ENCODE measurements at places on chromosomes 11 and 22.

DNA sequence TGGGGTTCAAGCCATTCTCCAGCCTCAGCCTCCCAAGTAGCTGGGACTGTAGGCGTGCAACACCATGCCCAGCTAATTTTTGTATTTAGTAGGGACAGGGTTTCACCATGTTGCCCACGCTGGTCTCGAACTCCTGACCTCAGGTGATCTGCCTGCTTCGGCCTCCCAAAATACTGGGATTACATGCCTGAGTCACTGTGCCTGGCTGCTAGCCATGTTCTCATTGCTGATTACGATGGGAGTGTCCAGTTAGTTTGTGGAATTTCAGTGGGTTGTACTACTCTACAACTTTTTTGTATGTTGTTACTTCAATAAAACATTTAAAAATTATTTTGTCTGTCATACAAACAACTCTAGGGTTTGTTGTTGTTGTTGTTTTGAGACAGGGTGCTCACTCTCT, 4.8 kb upstream of the VPS11 start:
- H3K36me3 ChIP-seq: no peaks in the 10 kb centered on the region
- H3K4me3 ChIP-seq: no peak overlapping the region
- H3K27me3 ChIP-seq: no peaks in the 10 kb centered on the region
- peaks cover 25% of the 10 kb centered on the region for H3K4me1 ChIP-seq
- no peak for DNase-seq

- H3K4me1 ChIP-seq: no peaks in the 10 kb centered on the region
- no peak for DNase-seq
- no peak overlapping the region for H3K4me3 ChIP-seq
- no peaks in the 10 kb centered on the region for H3K27me3 ChIP-seq
- no peak overlapping the region for H3K27ac ChIP-seq
Measured at GRCh38 chr11:78669249-78669648, 94.6 kb upstream of the NARS2 start.

DNA sequence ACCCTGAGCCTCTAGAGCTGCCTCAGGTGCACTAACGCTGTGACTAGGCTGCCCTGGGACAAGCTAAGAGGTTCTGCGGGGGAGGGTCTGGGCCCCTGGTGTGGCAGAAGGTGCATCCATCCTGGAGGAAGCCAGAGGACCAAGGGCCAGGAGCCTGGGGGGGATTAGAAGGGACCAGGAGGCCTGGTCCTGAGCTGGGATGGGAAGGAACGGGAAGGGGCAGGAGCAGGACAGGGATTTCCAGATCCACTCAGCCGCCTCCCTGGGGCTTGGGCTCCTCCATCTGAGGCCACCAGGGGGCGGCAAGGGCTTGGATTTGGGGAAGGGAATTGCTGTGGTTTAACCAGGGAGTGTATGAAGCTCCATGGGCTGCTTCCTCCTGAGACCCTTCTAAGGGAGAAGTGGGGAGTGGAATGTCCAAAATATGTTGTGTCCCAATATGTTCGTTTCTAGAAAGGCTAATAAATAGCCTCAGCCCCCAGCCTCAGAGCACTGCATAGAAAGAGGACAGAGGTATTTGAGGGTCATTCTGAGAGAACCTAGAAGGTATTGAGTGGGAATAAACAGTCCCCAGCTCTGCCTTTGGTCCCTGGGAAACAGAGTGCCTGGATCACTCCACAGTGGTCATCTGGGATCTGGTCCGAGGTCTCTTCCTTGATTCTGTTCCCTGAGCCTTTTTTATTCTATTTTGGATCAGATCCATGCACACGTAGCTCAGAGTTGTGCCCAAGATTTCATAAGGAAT, 17.4 kb upstream of the PRAME start:
- no peak overlapping the region for H3K27ac ChIP-seq
- no peaks in the 10 kb centered on the region for H3K4me1 ChIP-seq
- no peak overlapping the region for H3K4me3 ChIP-seq
- H3K27me3 ChIP-seq: no peaks in the 10 kb centered on the region
- DNase-seq: no peak

DNA sequence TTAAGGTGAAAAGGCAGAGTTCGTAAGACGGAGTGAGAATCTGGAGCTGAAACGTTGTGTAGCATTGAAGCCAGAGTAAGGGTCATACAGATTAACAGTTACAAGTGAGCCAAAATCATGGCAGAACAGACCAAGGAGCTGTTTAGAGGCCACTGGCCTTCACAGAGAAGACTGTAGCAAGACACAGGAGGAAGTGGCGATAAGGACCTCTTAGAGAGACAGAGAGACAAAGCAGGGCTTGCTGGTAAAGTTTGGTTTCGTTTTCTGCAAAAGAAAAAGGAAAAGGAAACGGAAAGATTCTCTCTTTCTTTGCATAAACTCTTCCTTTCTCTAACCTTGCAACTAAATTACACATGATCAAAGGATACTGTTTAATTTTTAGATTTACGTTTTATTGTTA, 83.0 kb downstream of the AASDHPPT start:
- H3K27ac ChIP-seq: no peak overlapping the region
- no peaks in the 10 kb centered on the region for H3K36me3 ChIP-seq
- DNase-seq: no peak
- H3K4me1 ChIP-seq: no peaks in the 10 kb centered on the region
- H3K4me3 ChIP-seq: no peak overlapping the region

- peak overlapping the region; percentile 67 for H3K27ac ChIP-seq
- H3K4me3 ChIP-seq: no peak overlapping the region
- no peak for DNase-seq
- no peaks in the 10 kb centered on the region for H3K36me3 ChIP-seq
- H3K27me3 ChIP-seq: no peaks in the 10 kb centered on the region
Measured at GRCh38 chr11:72737336-72737735, 14.9 kb downstream of the ARAP1 start.

- no peaks in the 10 kb centered on the region for H3K27me3 ChIP-seq
- H3K36me3 ChIP-seq: no peaks in the 10 kb centered on the region
- H3K27ac ChIP-seq: no peak overlapping the region
- no peak for DNase-seq
- H3K4me3 ChIP-seq: no peak overlapping the region
Measured at GRCh38 chr11:100515087-100515486, 172.0 kb upstream of the ARHGAP42 start.

DNA sequence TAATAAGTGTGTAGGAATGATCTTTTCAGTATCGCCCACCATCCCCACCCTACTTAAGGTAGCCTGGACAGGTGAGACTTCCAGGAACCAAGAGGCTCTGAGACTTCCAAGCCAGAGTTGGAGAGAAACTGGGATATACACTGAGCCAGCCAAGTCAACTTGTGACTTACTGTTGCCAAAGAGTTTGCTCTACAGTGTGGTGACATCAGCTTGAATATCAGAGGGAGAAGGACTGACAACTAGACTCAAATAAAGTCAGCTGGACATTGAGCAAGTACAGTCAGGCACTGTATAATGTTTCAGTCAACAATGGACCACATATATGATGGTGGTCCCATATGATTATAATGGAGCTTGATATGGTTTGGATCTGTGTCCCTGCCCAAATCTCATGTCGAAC, 1.2 kb upstream of the MMP10 start:
- DNase-seq: no peak
- no peaks in the 10 kb centered on the region for H3K27me3 ChIP-seq

GRCh38 chr11:131033151-131033651, 116.9 kb upstream of the SNX19 start:
- no peak overlapping the region for H3K27ac ChIP-seq
- H3K27me3 ChIP-seq: no peaks in the 10 kb centered on the region
- no peaks in the 10 kb centered on the region for H3K36me3 ChIP-seq
- H3K4me1 ChIP-seq: no peaks in the 10 kb centered on the region

DNA sequence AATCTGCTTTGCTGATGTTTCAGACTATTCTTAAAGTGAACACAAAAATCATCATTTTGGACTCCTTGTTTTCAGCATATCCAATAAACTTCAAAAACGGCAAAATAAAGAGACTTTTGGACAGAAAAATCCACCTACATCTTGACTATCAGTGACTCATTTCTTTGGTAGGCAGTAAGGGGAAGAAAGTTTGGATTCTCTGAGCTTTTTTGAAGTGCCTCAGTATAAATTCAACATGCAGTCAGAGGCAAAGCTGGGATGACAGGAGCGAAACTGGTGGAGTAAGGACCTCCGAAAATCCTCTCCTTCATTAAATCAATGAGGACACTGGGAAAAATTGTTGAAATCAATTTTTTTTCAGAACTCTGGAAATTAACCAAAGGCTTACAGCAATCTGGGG, 29.7 kb downstream of the EFCAB6 start:
- H3K4me1 ChIP-seq: no peaks in the 10 kb centered on the region
- no peak overlapping the region for H3K27ac ChIP-seq

- H3K36me3 ChIP-seq: no peaks in the 10 kb centered on the region
- no peaks in the 10 kb centered on the region for H3K27me3 ChIP-seq
- no peak overlapping the region for H3K27ac ChIP-seq
- no peaks in the 10 kb centered on the region for H3K4me1 ChIP-seq
- H3K4me3 ChIP-seq: no peak overlapping the region
Measured at GRCh38 chr22:23106906-23107367, 34.9 kb downstream of the RSPH14 start.

GRCh38 chr11:67292671-67293070, 3.6 kb downstream of the ANKRD13D start:
- peaks cover 17% of the 10 kb centered on the region for H3K36me3 ChIP-seq
- DNase-seq: no peak
- no peaks in the 10 kb centered on the region for H3K27me3 ChIP-seq
